ENCODE measurements at places on chromosomes 3 and 15.

DNA sequence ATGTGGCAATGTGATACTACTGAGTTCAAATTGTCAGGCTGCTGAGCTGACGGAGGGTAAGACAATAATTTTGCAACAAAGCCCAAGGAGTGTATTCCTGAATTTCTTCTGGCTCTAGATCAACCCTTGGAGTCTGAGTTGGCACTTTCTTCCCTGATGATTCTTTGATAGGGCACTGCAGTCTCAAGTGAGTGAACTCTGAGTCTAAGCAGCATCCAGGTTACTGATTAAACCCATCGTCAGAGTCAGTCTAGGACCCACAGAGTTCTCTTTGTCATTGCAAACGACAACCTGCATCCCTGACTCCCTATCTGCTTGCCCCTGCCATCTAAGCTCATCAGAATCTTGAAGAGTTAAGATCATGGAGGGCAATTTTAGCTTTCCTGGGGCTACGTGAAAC, 58.6 kb downstream of the MME start:
- DNase-seq: no peak

- no peak for DNase-seq
These were observed 311.4 kb downstream of the LPP start for GRCh38 chr3:188465311-188465710.

DNA sequence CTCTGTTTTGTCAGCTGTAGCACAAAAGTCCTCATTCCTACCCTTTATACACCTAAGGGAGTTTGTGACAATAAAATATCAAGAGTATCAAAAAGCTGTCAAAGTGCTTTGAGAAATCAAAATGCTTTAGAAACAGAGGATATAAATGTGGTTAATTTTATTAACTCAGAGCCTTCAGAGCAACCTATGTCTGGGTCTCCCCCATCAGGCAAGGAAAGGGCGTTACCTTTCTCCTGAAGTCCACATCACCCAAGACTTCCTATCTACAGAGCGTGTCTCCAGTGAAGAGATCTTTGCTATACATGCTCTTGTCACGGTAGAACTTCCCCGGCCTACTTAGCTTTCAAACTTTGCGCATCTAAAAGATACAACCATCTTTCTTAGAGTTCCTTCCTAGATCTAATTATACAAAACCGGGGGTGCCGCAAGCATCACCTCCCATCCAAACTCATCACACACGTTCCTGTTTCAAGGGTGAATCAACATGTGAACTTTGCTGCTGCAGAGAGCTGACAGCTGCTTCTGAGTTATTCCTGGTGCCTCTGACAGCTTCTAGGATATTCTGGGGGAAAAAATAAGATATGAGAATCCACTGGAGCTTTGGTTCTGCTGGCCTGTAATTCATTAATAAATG, 93.0 kb downstream of the RARB start:
- DNase-seq: no peak

- peak; percentile 29 for DNase-seq
These were observed 219.4 kb upstream of the THBS1 start for GRCh38 chr15:39361497-39361896.

DNA sequence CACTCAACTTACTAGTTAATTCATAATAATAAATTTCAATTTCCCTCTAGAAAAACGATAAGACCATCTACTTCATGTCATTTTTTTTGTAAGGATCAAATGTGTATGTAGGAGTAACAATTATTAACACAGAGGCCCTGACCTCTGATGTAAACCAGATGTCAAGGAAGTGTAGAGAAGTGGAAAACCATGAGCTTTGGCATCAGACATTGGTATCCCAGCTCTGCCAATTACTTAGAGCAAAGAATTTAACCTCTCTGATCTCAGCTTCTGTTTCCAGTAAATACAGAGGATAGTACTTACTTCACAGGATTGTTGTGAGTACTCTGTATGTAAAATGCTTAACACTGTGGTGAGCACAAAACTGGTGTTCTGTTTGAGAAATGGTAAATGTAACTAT, 17.5 kb downstream of the AQR start:
- DNase-seq: peak; percentile 14

DNA sequence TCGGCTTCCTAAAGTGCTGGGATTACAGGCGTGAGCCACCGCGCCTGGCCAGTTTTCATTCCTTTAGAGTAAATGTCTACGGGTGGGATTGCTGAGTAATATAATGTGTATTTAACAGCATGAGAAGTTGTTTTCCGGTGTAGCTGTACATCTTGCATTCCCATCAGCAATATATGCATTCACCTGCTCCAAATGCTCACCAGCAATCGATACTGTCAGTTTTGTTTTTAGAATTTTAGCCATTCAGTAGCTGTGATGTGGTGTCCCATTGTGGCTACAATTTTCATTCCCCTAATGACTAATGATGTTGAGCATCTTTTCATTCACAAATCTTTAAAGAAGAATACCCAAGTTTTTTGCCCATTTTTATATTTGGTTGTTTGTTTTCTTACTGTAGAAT, 134.8 kb upstream of the RGMA start:
- no peak for DNase-seq

- no peak for DNase-seq
These were observed 24.2 kb upstream of the TIMP4 start for GRCh38 chr3:12182687-12183441.

GRCh38 chr3:32888739-32889138, 62.7 kb upstream of the CCR4 start:
- no peak for DNase-seq

DNA sequence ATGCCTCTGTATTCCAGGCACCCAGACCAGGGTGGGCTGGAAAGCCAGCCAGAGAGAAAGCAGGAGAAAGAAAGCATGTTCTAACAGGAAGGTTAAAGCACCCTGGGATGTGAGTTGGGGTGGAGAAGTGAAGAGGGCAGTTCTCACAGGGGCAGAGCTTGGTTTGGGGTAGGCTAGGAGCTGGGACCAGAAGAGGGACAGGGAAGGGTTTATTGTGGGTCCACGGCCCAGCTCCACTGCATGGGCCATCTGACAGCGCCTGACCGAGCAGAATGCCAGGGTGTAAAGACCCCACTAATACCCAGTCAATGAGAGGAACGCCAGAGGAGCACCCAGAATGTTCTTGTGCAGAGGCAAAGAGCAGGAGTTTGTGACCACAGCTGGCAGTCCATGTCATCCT, 27.1 kb upstream of the MAGEF1 start:
- DNase-seq: no peak

- no peak for DNase-seq
These were observed 702 bp downstream of the ARHGEF3 start for GRCh38 chr3:56800832-56801661.

- no peak for DNase-seq
These were observed 87.5 kb upstream of the PLXNA1 start for GRCh38 chr3:126895178-126896066.

DNA sequence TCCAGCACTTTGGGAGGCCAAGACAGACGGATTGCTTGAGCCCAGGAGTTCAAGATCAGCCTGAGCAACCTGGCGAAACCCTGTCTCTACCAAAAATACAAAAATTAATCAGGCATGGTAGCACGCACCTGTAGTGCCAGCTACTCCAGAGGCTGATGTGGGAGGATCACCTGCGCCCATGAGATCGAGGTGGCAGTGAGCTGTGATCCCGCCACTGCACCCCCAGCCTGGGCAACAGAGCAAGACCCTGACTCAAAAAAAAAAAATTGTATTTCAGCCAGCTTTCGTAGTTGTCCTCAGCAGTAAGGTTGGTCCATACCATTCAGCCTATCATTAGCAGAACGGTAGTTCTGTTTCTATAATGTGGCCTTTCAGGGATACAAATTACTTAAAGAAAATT, 66.6 kb upstream of the FURIN start:
- DNase-seq: no peak

- DNase-seq: peak; percentile 34
These were observed 33.8 kb downstream of the COL6A5 start for GRCh38 chr3:130379274-130379673.

DNA sequence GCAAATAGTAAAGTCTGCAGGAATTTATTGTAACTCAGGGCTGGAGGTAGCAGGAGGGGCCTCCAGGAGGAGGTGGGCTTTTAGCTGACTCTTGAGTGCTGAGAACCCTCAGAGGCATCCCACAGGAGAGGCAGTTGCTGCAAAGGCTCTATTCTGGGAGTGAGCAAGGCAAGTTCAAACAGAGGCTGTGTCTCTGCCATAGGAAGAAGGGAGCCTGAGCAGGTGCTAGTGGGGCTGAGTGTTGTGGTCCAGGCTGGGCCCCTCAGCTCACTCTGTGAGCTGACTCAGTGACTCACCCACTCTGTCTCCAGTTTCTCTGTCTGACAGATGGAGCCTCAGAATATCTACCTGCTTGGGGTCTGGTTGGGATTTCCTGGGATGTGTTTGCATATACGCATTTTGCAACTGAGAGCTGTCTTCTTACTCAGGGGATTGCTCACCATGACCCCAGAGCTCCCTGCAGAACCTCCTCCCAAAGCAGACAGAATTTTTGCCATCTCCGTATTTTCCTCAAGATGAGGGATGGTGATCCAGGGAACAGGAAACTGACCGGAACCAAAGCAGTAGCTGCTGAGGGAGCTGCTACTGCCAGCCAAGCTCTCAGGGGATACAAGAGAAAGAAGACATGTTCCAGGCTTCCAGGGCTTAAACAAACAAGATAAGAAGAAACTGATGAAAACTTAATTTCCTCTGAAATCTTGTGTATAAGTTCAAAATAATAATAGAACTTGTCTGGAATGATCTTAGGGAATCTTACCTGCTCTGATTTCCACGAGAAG, 13.6 kb upstream of the NOX5 start:
- DNase-seq: no peak

GRCh38 chr3:171260899-171261298, 199.3 kb downstream of the TNIK start:
- DNase-seq: no peak

- DNase-seq: no peak
These were observed 92.9 kb downstream of the LRRC3B start for GRCh38 chr3:26715431-26715830.

GRCh38 chr3:146090521-146090920, 70.5 kb downstream of the PLOD2 start:
- no peak for DNase-seq

DNA sequence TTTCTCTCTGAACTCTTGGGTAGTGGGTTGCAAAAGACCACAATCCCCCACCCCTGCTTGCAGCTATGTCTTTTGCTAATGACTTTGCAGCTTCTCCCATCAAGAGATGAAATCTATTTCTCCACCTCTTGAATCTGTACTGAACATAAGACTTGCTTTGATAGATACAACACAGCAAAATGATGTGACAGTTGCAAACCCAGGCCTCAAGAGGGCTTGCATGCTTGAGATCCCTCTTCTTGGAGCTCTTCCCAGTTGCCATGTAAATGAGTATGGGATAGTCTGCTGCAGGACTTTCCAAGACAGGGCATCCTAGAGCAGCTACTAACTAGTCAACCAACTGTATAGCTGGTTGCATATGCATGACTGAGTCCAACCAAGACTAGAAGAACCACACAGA, 783.6 kb downstream of the PDCD6IP start:
- DNase-seq: no peak

GRCh38 chr3:128603811-128604775, 46.5 kb downstream of the RPN1 start:
- no peak for DNase-seq

- no peak for DNase-seq
These were observed 9.8 kb upstream of the ETV5 start for GRCh38 chr3:186118692-186119091.

GRCh38 chr15:28977377-28978010, 91.7 kb downstream of the APBA2 start:
- DNase-seq: peak; percentile 96

- no peak for DNase-seq
These were observed 198.7 kb upstream of the LYSMD4 start for GRCh38 chr15:99931703-99932603.

GRCh38 chr15:48565560-48566482, 79.7 kb downstream of the FBN1 start:
- peak; percentile 96 for DNase-seq

DNA sequence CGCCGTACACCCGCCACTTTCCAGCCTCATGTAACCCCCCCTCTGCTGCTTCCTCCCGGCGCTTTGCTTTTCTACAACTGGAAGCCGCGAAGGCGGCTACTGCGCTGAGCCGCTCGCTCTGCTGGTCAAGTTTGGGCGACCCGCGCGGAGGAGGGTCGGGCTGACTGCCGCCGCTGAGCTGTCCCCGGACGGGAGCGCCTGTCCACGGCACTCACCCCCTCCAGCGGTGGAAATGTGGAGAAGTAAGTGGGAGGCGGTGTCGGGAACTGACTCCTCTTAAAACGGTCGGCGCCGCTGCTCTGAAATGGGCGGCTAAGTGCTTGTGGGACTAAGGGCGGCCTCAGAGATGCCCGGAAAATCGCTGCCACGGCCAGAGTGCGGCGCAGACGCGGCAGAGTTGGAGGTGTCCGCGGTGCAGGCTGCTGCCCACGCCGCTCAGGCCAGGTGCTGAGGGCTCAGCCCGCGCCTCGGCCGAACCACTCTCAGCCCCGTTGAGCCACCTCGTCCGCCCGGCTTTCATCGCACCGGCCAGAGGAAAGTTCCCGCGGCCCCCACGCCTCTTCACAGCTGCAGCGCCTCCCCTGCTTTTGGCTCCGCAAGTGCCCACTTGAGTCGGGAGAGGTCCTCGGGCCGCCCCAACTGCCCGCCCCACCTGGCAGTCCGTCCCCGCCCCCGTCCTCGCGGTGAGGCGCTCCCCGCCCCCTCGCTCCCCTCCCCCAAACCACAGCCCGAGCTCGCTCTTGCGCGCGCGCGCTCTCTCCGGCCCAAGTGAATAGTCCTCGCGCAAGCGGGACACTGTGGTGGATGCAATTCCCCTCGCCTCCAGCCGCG, at the start of gene EPHA6:
Gene EPHA6, plus strand, starts transcription at position 775 of the 831 bp plus-strand sequence.
- DNase-seq: peak; percentile 38

GRCh38 chr3:46628901-46629369, 16.6 kb downstream of the FAM240A start:
- DNase-seq: peak; percentile 9

Measured in fibroblast of skin of right quadriceps (primary cell).